Ovary (tissue), 10 donors: ENCODE measurements at places on chromosomes 1 and 21.

DNA sequence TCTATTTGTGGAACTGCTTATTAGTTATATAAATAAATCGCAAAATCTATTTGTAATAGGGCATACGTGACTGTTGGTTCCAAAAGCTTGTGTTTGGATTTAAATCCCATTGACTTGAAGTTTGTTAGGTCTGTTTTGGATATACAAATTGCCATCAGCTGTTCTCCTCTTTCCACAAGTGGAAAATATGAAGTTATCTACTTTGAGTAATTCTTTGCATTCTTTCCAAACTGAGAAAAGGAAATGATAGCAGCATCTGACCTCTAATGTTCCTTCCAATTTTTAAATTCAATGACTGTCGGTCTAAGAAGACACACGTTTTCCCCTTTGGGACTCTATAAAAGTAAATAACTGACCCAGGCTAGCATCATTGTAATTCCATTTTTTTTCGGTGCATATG, 165.7 kb upstream of the SGIP1 start:
- H3K27ac ChIP-seq: no peak overlapping the region
- H3K4me3 ChIP-seq: no peak overlapping the region
- H3K4me1 ChIP-seq: no peaks in the 10 kb centered on the region
- H3K27me3 ChIP-seq: no peaks in the 10 kb centered on the region
- DNase-seq: no peak
- H3K36me3 ChIP-seq: no peaks in the 10 kb centered on the region

DNA sequence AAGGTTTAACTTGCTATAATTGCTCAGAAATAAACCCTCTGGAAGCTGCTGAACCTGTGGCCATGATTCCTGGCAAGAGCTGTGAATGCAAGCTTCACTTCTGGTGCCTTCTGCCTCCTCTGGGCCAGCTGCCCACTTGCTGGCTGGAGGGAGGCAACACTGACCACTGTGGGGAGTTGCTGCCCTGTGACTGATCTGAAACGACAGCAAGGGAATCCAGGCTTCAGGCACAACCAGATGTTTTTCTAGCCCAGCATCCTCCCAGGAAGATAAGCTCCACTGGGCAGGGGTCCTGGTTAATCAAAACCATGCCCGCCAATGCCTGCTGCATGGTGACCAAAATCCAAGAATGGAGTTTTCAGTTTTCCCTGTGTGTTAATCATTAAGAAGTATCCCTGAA, 180.0 kb upstream of the HMGB4 start:
- H3K36me3 ChIP-seq: no peaks in the 10 kb centered on the region

GRCh38 chr21:35202431-35202830, 153.3 kb upstream of the RUNX1 start:
- no peaks in the 10 kb centered on the region for H3K36me3 ChIP-seq
- H3K27ac ChIP-seq: peak overlapping the region; percentile 4
- no peak for DNase-seq
- H3K4me3 ChIP-seq: no peak overlapping the region

DNA sequence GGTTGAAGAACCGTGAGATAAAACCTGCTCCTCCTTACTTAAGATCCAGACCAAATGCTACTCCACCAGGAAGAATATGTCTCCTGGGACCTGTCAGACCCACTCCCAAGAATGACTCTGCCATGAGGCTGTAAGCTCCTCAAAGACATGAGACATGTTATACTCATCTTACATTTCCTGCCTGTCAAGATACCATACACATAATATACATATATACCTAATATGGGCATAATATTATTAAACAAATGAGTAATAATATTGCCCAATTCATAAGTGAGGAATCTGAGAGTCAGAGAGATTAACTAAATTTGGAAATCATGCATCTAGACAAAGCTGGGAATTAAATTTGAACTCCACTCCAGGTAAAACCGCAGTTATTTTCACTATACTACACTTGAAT, 634.9 kb downstream of the LMO4 start:
- no peaks in the 10 kb centered on the region for H3K27me3 ChIP-seq
- no peaks in the 10 kb centered on the region for H3K36me3 ChIP-seq
- H3K4me3 ChIP-seq: no peak overlapping the region

GRCh38 chr1:58755468-58755872, 28.4 kb downstream of the JUN start:
- peaks cover 3% of the 10 kb centered on the region for H3K4me1 ChIP-seq
- H3K4me3 ChIP-seq: no peak overlapping the region
- H3K27me3 ChIP-seq: no peaks in the 10 kb centered on the region
- peak overlapping the region; percentile 18 for H3K27ac ChIP-seq
- no peaks in the 10 kb centered on the region for H3K36me3 ChIP-seq
- DNase-seq: peak; percentile 65

- DNase-seq: no peak
- H3K36me3 ChIP-seq: no peaks in the 10 kb centered on the region
- H3K27ac ChIP-seq: no peak overlapping the region
- H3K4me1 ChIP-seq: peaks cover 24% of the 10 kb centered on the region
Measured at GRCh38 chr1:8460784-8461183, 142.9 kb downstream of the SLC45A1 start.

- no peaks in the 10 kb centered on the region for H3K4me1 ChIP-seq
- H3K27me3 ChIP-seq: no peaks in the 10 kb centered on the region
- H3K27ac ChIP-seq: no peak overlapping the region
- H3K36me3 ChIP-seq: no peaks in the 10 kb centered on the region
- H3K4me3 ChIP-seq: no peak overlapping the region
- no peak for DNase-seq
Measured at GRCh38 chr1:172084876-172085275, 243.6 kb downstream of the DNM3 start.
